Activated B cell treated with CpG ODN at 0.5 μM for 24 hours (primary cell): ENCODE measurements at places on chromosomes 1 and 21. TPM values are rescaled to one million over a fixed set of nuclear protein-coding genes. Genes with fewer than 3 reads are reported as not detected.

- DNase-seq: peak; percentile 58
Measured at GRCh38 chr1:64864018-64864940, 102.1 kb downstream of the JAK1 start.

The PRR9 gene
- total RNA-seq: not detected in 2 replicates

The METTL18 gene
- 12.0 and 14.5 TPM in 2 replicates for total RNA-seq

The U2AF1 gene
- total RNA-seq: 64.2 and 80.6 TPM in 2 replicates

The LRRN2 gene
- total RNA-seq: not detected in 2 replicates

DNA sequence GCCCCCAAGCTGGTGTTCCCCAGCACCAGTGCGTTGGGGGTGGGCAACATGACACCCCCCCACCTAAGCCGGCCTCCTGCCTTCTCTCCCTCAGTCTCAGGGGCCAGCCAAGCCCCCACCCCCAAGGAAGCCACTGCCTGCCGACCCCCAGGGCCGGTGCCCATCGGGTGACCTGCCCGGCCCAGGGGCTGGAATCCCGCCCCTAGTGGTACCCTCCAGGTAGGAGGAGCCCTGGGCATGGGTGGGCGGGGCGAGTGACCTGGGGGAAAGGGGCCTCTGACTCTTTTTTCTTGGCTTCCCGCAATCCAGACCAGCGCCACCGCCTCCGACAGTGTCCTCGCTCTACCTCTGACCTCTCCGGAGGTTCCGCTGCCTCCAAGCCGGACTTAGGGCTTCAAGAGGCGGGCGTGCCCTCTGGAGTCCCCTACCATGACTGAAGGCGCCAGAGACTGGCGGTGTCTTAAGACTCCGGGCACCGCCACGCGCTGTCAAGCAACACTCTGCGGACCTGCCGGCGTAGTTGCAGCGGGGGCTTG is 1.3 kb upstream of the EFNA4 start:
- no peak for DNase-seq

- DNase-seq: no peak
Measured at GRCh38 chr1:220680085-220680687, 10.0 kb upstream of the C1orf115 start.

- DNase-seq: no peak
Measured at GRCh38 chr1:88503646-88504045, 180.4 kb upstream of the PKN2 start.

DNA sequence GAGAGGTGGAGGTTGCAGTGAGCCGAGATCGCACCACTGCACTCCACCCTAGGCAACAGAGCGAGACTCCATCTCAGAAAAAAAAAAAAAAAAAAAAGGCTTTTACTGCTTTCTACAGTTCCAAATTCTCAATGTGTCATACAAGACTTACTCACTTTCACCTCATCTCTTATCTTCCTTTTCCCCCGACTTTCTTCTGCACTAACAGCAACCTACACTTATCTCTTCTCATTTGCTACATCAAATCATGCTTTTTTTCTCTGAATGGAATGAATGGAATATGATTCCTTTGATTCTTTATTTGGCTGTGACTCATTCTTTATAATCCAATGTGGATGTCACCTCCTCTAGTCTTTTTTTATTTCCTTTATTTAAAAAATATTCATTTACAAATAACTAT is 168.4 kb upstream of the DMRTA2 start:
- DNase-seq: no peak
